ENCODE measurements at places on chromosomes 6 and 20.

DNA sequence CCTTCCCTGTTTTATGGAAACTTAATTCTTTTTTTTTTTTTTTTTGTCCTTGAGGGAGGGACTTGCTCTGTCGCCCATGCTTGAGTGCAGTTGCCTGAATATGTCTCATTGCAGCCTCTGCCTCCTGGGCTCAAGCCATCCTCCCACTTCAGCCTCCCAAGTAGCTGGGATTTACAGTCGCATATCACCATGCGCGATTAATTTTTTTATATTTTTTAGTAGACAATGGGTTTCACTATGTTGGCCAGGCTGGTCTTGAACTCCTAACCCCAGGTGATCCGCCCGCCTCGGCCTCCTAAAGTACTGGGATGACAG lies 654 bp downstream of the TMEM14C start:
- DNase-seq: no peak

DNA sequence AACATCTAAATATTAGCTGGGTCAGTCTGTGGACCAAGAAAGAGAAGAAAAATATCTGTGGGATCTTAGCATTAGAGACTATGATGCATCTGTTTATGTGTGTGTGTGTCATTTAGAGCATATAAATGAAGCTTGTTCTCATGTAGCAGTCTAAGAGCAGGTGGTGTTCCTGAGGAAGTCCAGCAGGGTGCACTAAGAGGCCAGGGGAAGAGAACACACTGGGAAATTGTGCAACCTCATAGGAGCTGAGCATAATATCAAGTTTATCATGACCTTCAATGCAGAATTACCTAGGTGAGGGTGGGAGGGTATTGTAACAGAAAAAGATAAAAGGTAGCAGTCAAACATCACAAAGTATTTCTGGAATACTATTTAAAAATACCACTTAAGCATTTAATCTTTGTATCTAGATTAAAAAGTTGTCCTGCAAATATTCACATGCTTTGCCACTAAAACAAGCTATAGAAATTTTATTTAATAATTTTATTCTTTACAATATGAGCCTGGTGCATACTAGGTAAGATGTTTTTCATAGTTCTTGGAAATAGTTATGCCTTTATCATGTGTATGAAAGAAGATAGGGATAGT lies 80.5 kb downstream of the SMPDL3A start:
- DNase-seq: no peak

GRCh38 chr6:41488433-41489119 lies 57.6 kb upstream of the FOXP4 start:
- DNase-seq: no peak

DNA sequence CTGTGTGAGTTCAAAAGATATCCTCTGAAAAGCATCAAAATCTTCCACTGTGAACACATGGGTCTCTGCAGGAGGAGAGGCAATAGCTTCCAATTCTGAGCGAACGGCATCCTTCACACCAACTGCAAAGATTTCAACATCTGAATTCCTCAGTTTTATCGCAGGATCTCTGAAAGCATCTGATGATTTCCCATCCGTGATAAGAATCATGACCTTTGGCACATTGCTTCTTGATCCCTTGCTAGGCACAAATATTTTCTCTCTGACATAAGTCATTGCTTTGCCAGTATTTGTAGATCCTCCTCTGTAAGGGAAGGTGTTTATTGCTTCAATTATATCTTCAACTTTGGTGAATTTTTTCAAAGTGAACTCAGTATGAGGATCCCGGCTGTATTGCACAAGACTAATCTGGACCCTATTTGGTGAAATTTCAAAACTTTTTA lies 22.7 kb downstream of the COL12A1 start:
- DNase-seq: no peak

DNA sequence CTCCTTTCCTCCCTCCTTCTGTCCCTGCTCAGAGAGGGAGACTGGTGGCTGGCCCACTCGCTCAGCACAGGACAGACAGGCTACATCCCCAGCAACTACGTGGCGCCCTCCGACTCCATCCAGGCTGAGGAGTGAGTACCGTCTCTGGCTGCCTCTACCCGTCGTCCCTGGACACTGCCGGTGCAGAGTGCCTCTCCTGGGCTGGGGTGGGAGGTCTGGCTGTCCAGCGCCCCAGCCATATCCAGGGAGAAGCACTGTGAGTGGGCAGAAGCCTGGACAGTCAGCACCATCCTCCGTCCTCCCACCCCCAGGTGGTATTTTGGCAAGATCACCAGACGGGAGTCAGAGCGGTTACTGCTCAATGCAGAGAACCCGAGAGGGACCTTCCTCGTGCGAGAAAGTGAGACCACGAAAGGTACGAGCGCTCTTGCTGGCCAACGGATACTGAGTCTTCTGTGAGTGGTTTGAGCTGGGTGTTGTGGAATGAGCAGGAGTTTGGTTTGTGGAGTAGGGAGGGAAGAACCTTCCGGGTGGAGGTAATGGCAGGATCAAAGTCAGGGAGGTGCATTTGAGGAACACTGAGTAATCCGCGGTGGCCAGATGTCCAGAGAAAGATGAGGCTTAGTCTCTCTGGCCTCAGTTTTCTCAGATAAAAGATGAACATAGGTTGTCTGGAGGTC lies 48.1 kb downstream of the SRC start:
- DNase-seq: no peak
